ENCODE measurements at places on chromosomes 1 and 21.

DNA sequence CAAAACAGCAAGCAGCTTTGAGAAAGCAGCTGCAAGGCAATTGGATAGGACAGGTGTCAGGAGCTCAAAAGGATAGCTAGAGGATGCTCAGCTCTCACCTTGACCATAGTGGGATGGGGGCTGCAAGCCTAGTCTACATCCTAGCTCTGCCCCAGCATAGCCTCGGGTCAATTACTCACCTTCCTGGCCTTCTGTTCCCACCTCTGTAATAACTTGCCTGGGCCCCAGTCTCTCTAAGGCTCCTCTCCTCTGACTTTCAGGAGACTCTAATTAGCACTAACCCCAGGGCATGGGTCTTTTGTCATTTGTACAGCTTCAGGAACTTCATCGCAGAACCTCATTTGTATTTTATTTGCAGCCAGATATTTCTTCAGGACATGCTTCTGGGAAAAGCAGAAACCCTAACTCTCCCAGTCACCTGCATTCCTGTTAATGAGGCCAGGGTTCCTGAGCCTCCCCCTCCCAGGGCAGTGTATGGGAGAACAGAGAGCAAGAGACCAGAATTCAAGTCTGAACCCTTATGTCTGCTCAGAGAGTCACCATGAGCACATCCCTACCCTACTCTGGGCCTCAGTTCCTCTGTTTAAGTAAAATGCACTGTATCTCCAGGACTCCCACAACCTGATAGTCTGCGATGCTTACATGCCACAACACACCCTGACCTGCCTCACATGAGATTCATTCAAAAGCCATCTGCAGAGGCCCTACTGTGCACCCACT, 108.1 kb downstream of the MATN1 start:
- DNase-seq = no peak

- no peak for DNase-seq
Measured at GRCh38 chr1:54934869-54935268, 45.6 kb upstream of the TMEM61 start.

- DNase-seq = no peak
Measured at GRCh38 chr1:52237430-52237829, 95.5 kb downstream of the ZFYVE9 start.

GRCh38 chr1:182674346-182675246, 9.8 kb downstream of the RGS8 start:
- no peak for DNase-seq

GRCh38 chr1:175768610-175769009, 25.2 kb upstream of the TNR start:
- DNase-seq = no peak

DNA sequence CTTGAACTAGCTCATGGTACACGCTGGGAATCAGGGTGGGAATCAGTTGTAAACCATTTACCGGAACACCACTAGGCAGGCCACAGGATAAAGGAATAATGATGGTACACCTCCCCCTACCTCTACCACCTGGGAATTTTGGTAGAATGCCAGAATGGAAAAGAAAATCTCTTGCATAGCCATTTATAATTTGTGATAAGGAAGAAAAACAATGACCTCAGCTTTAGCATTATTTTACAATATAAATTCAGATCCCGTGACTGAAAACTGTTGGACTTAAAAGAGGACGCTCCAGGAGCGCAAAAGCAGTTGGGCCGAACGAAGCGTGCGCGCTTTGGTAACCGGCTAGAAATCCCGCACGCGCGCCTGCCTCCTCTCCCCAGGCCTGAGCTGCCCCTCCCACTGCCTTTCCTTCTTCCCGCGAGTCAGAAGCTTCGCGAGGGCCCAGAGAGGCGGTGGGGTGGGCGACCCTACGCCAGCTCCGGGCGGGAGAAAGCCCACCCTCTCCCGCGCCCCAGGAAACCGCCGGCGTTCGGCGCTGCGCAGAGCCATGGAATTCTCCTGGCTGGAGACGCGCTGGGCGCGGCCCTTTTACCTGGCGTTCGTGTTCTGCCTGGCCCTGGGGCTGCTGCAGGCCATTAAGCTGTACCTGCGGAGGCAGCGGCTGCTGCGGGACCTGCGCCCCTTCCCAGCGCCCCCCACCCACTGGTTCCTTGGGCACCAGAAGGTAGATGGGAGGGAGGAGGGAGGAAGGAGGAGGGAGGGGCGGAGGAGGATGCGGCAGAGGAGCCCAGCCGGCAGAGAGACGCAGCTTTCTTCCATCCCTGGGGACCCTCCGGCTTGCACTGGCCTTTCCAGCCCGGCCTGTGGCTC, at the start of gene CYP4X1:
TSS of gene CYP4X1 (plus strand) at position 402 of the 873 bp plus-strand sequence. CDS start at position 551, 149 bp downstream.
- DNase-seq = no peak

GRCh38 chr21:17433730-17434129, 79.1 kb upstream of the CXADR start:
- no peak for DNase-seq

GRCh38 chr21:45867041-45867666, 114.4 kb upstream of the COL6A1 start:
- no peak for DNase-seq

- no peak for DNase-seq
Measured at GRCh38 chr1:168848051-168848450, 119.0 kb upstream of the DPT start.

DNA sequence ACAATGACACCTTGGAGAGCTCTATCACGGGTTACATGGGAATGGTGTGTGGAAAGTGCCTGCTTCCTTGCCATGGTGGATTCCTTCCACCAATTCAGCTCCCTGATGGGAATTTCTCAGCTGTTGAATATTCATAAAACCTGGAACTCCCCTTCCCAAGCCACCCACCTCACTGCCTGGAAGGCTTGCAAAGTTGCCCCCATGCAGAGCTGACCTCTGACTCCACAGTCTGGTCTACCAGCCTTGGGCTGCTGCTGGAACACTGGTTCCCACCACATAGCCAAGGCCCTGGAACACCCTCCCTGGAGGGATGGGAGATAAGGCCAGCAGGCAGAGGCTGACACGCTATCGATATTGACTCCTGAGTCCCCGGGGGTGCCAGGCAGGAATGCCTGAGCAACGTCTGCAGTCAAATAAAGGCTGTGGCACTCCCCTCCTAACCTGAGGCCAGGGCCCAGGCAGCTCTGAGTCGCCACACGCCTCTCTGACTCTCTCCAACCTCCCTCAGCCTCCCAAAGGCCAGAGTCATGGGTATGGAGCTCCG, 8.8 kb downstream of the CCDC24 start:
- no peak for DNase-seq

GRCh38 chr21:33478182-33478581, 1.6 kb downstream of the TMEM50B start:
- no peak for DNase-seq

DNA sequence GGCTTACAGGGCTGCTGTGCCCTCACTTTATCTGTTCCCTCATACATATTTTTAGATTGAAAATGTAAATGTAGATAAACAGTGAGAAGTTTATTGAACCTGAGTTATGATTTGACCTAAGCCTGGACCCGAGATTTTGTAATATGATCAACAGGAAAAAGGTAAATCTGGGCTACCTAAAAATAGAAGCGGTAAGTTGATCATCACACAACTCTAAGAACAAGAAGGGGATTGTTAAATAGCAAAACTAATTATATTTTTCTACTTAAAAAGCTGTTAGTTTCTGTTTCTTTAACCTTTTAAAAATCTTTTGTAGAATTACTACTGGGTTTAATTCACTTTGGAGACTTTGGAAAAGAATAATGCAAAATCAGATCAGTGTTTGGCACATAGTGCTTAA, 35.6 kb downstream of the CAMTA1 start:
- DNase-seq = no peak

- DNase-seq = no peak
Measured at GRCh38 chr1:56135864-56136147, 443.6 kb downstream of the PLPP3 start.

- DNase-seq = no peak
Measured at GRCh38 chr1:159056069-159056698, 20.4 kb downstream of the AIM2 start.

DNA sequence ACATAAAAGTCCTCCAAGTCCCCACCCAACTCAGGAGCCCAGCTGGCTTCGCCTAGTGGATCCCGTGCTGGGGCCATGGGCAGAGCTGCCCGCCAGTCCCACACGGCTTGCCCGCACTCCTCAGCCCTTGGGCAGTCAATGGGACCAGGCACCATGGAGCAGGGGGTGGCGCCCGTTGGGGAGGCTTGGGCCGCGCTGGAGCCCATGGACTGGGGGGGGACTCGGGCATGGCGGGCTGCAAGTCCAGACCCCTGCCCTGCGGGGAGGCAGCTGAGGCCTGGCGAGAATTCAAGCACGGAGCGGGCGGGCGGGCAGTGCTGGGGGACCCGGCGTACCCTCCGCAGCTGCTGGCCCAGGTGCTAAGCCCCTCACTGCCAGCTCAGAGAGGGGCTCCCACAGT, 249.8 kb upstream of the PLD5 start:
- DNase-seq = no peak

- no peak for DNase-seq
Measured at GRCh38 chr1:112533029-112533428, 24.3 kb downstream of the WNT2B start.

DNA sequence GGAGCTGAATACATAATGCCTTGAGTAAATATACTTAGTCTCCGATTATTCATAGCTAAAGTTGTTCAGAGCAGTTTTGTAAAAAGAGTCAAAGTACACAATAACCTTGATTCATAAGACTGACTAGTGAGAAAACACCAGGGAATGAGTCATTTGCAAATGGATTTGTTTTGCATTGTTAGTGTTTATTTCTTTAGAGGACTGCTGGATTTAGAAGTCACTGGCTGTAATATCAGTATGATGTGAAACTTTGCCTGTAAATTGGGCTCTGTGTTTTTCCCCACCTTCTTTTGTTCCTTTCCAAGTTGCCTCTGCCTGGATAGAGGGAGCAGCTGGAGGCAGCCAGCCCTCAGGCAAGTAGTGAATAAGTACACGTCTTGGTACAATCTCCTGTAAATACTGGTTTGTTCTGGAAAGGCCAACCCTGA, 474.7 kb downstream of the NUF2 start:
- no peak for DNase-seq

All from activated CD4-positive, alpha-beta T cell treated with anti-CD3 and anti-CD28 coated beads for 1 hour (primary cell).